ENCODE measurements at places on chromosomes 2 and 18. TPM values are rescaled to one million over a fixed set of nuclear protein-coding genes. Genes with fewer than 3 reads are reported as not detected.

Gene IGFBP5
- polyA plus RNA-seq: 0.46 TPM

DNA sequence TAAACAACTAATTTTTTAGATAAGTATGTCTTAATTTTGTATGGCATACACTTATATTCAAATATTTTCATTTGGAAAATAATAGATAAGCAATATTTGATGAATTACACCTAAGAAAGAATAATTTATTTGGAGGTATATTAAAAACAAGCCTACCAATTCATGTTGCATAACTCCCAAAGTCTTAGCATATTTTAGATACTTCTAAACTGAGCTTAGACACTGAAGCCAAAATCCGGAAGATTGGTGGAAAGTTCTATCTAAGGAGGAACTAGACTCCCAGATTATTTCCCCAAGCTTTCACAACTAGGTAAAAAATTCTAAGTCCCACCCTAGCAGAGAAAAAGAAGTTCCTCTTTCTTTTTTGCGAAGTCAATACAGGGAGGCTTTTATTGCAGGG is 221.0 kb upstream of the MMADHC start:
- no peak for DNase-seq

Gene LYG1
- 2.9 TPM for polyA plus RNA-seq

DNA sequence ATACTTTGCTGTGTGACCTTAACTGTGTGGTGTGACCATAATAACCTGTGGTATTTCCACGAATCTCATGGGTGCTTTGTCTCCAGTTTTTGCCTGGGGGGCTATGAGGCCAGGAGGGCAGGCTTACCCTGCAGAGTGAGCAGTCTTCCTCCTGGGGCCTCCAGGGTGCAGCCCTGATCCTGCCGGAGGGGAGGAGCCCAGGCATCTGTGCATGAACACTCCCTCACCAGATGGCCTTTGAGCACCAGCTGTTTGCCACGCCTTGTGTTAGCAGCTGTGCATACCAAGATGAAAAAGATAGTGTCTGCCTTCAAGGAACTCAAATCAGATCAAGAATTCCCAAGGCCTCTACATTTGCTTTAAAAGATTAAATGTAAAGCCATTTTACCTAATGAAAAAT is 75.0 kb upstream of the RBM44 start:
- peak; percentile 51 for DNase-seq

Gene OTOF
- polyA plus RNA-seq: 0.05 TPM

GRCh38 chr2:209868271-209868994 is 96.8 kb downstream of the UNC80 start:
- no peak for DNase-seq

GRCh38 chr2:24336811-24337210 is 23.5 kb downstream of the ITSN2 start:
- no peak for DNase-seq

Gene ERBB4
- not detected for polyA plus RNA-seq

- no peak for DNase-seq
Measured at GRCh38 chr2:3097804-3098203, 279.8 kb downstream of the EIPR1 start.

GRCh38 chr18:10090668-10091067 is 176.9 kb downstream of the VAPA start:
- DNase-seq: no peak

GRCh38 chr2:28155086-28155485 is 237.6 kb upstream of the FOSL2 start:
- DNase-seq: no peak

Gene LRP2
- not detected for polyA plus RNA-seq

GRCh38 chr2:129923265-129924091 is 56.0 kb upstream of the RAB6C start:
- DNase-seq: peak; percentile 58

Gene HOXD10
- 4.3 TPM for polyA plus RNA-seq

- peak; percentile 20 for DNase-seq
Measured at GRCh38 chr18:5066380-5066977, 130.6 kb downstream of the AKAIN1 start.

DNA sequence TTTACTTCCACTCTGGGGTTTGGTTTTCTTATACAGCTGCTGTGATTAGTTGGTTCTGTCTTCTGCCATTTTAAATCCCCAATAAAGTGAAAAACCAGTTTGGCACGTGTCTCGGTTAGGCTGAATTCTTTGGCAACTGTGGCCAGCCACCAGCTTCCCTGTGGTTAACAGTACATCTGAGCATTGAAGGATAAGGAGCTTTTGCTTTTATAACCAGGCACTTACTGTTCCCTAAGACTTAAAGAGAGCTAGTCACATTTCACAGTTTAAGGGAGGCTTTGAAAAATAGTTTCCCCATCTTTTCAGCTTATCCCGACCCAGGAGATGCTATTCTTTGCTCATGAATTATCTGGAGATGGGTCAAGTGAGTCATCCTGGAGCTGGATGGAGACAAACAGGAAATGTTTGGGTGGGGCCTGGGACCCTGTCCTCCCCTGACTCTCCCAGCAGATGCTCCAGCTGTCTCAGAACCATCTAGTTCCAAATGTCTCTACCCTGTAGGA is 57.3 kb upstream of the EML6 start:
- DNase-seq: peak; percentile 30

Gene TUBA4B
- polyA plus RNA-seq: 0.55 TPM

- DNase-seq: no peak
Measured at GRCh38 chr18:62999921-63000320, 284.6 kb downstream of the PHLPP1 start.

- no peak for DNase-seq
Measured at GRCh38 chr2:134336921-134337320, 83.0 kb downstream of the MGAT5 start.

Gene AOX1
- 5.4 TPM for polyA plus RNA-seq

DNA sequence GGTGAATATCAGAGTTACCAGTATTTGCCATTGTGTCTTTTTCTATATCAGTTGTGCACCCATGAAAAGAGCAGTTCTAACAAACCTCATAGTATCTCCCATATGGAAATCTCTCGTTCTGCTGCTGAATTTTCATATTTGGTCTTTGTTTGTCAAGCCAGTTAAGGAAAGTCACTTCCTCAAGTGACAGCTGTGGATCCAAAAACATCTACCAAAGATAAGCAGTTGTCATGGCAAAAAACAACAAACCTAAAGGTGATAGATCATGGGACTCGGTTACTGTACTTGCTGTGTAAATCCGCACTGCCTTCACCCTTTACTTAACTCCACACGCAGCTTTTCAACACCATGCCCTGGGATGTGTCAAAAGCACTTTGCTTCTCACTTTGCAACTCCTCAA is 17.3 kb downstream of the BMP10 start:
- no peak for DNase-seq

GRCh38 chr18:48374423-48375149 is 34.6 kb downstream of the ZBTB7C start:
- no peak for DNase-seq

Gene C2orf80
- not detected for polyA plus RNA-seq

Measured in A549 (cell line).